PC-9 (cell line): ENCODE measurements at places on chromosomes 12 and 14.

- DNase-seq, result no peak
These were observed 26.0 kb downstream of the ADIPOR2 start for GRCh38 chr12:1716911-1717310.

- DNase-seq, result no peak
These were observed 1961.8 kb upstream of the FLRT2 start for GRCh38 chr14:83568141-83568540.

DNA sequence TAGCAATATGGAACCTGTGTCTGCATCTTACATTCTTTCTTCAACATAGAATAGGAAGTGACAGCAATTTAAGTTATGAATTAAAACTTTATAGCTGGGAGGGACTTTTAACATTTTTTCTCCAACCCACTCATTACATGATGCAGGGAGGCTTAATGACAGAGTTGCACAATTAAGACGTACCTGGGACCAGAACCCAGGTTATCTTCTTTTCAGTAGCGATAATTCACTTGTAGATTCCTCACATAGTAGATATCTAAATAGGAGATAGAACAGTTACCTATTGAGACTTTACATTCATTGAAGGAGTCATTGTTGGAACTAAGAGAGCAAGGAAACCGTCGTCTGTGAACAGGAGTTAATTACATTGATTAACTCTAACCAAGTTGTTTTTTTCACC is 5.1 kb downstream of the SRGAP1 start:
- DNase-seq, result no peak

DNA sequence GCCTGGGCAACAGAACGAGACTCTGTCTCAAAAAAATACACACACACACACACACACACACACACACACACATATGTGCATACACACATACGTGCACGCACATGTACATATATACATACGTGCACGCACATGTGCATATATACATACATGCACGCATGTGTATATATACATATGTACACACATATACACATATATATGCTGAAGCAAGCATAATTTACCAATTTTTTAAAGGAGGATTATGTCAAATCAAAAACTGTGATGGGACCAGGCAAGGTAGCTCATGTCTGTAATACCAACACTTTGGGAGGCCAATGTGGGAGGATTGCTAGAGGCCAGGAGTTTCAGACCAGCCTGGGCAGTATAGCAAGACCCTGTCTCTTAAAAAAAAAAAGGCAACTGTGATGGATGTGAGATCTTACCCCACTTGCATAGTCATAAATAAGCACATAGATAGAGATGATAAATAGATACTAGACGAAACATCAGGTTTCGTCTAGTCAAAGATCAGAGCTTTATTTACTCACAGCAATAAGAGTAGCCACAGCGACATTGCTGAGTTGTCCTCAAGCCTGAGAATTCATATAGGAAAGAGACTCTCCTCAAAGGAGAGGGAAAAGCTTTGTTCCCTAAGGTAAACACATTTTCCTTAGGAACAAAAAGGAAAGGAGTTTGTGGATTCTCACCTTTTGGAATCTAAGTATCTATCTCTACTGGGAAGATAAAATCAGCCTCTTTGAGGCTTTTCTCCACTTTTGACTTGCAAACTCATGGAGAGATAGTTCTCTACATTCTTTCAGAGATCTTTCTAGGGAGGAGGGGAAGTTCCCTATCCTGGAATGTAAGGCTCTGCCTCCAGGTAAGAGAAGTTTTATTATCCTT is 74.7 kb upstream of the AMN1 start:
- no peak for DNase-seq

DNA sequence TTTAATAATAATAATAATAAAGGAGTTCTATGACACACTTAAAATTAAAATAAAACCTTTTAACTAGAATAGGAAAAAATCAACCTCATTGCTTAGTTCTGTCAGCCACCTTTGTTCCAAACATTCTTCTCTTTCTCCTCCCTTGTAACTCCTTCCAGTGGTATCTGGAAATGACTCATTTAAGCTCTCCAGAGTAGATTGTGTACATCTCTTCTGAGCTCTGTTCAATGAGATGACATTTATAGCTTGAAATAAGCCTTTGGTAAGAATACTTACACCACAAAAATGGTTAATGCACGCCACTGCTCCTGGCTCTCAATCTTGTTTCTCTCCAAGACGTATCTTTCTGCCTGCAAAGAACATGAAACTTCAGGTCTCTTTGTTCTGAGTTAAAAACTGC is 70.3 kb downstream of the STAB2 start:
- DNase-seq, result no peak

DNA sequence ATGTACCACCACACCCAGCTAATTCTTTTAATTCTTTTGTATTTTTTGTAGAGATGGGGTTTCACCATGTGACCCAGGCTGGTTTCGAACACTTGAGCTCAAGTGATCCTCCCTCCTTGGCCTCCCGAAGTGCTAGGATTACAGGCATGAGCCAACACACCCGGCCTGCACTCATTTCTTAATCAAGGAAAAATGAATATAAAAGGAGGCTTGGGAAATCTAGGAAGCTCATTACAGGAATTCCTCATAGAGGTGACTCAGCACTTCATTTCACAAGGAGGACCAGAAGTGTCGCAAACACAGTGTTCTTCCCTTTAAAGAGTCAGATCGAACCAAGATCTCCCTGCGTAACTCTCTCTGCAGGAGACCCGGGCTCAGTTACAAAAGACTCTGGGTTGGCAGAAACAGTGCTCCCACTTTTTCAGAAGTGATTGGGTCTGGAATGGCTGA is 30.3 kb downstream of the NFKBIA start:
- DNase-seq, result peak; percentile 49

DNA sequence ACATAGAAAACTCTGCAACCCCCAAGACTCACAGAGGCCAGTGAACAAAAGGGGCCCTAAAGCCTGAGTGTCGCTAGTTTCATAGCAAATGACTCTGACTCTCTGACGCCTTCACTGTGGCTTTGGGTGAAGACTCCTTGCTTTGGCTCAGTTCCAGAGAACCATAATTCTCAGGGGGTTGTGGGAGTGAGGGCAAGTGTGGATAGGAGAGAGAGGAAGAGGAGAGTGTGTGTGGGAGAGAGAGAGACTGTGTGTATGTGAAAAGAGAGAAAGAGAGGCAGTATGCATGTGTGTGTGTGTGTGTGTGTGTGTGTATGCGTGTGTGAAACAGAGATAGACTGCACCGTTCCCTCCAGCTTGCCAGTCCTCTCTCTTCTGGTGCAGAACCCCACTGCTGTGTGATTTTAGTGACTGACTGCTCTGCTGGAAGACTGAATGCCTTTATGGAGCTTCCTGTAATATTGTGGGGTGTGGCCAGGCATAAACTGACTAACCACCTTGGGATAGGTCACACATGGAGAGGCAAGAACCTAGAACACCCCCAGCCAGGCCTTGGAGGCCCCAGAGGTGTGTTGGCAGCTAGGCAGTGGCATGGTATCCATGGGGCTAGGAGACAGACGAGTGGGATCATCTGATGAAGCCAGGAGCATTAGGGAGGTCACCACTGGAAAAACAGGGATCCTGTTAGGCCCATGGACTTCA is 45.9 kb upstream of the STXBP6 start:
- no peak for DNase-seq

DNA sequence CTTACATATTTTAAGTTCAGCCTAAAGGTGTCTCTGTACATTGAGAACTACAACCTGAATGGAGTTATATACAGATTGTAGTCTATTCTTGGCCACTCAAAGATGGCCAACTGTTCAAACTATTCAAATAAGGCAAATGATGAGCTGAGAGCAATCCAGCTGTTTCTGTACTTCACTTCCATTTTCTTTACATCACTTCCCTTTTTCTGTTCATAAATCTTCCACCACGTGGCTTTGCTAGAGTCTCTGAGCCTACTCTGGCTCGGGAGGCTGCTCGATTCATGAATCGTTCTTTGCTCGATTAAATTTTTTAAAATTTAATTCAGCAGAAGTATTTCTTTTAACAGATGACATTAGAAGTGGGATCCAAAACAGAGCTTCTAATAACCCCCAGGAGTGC is 879.7 kb downstream of the GALC start:
- DNase-seq, result no peak

- DNase-seq, result no peak
These were observed 39.6 kb upstream of the CPM start for GRCh38 chr12:68972595-68972994.

GRCh38 chr12:19639781-19640415 is 200.6 kb downstream of the AEBP2 start:
- no peak for DNase-seq

- DNase-seq, result no peak
These were observed 6.0 kb downstream of the SDS start for GRCh38 chr12:113397497-113398197.

- no peak for DNase-seq
These were observed 2.8 kb downstream of the C1QL4 start for GRCh38 chr12:49334226-49334625.

DNA sequence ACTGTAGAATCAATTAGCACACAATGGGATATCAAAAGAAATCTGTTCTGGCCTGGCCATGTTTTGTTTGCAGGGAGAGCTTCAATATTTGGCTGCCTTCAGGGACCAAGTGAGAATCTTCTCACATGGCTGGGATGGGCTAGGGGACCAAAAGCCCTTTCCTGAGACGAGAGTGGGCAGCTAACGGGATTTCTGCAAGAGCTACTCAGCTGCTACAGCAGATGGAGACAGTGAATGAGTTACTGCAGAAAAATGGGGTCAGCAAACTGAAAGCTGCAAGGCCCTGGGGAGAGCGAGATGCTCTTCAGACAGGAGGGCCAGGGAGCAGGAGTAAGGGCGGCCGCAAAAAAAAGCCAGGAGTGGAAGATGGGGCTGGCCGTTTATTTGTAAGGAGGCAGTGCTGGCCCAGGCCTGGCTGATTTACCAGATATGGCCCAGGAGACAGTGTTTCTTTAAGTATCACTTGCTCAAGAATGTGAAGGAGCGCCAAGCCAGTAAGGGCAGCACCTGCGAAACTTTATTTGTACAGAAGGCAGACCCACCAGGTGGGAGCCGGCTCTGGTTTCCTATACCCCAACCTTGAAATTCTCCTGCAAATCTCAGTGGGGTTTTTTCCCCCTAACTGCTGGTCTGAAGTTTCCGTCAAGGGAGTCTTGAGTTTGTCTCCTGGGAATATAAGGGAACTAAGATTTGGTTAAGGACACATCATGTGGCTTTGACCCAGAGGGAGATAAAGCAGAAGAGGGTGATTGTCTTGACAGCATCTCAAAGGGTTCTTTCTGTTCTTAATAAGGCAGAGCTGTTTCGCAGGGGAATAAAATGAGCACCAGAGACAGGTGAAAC is 57.8 kb downstream of the SSH1 start:
- no peak for DNase-seq

- no peak for DNase-seq
These were observed 59.9 kb downstream of the CCDC92 start for GRCh38 chr12:123912415-123913380.

DNA sequence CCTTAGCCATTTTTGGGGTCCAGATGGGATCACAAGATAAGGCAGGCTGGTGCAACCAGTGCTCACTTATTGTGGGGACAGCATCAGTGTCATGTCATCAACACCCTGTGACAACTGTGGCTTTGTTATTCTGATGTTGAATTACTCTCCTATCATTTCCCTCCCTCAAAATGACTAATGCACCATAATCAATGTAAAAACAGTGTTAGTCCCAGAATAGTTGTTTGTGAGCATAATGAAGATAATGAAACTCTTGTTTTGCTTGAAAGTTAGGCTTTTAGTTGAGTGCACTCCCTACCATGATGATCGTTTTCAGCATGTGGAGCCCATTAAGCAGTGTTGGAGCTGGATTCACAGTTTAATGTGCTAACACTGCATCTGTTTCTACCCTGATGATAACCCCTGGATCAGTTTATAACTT is 151.4 kb downstream of the TMTC2 start:
- no peak for DNase-seq

DNA sequence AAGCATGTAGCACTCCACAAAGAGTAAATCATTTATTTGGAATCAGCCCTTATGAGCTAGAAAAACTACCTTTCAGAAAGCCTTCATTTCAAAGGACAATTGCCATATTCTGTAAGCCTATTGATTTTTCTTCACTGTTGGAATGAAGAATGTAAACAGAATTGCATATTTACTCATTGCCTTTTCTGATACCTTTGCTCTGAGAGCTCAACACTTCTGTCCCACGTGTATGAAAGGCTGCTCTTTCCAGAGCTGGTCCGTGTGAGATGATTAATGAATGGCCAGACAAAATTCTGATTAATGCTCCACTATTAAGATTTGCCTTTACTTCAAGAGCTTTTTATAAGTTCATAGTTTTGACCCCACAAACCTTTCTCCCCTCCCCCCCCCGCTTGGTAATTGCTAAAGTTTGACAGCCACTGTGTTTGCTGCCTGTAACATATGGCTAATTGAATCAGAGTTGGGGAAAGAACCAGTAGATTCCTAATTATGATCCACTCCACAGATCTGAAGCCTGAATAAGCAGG is 63.0 kb upstream of the PLEKHA5 start:
- DNase-seq, result no peak

GRCh38 chr12:111166779-111167540 is 201.9 kb downstream of the PHETA1 start:
- DNase-seq, result no peak

DNA sequence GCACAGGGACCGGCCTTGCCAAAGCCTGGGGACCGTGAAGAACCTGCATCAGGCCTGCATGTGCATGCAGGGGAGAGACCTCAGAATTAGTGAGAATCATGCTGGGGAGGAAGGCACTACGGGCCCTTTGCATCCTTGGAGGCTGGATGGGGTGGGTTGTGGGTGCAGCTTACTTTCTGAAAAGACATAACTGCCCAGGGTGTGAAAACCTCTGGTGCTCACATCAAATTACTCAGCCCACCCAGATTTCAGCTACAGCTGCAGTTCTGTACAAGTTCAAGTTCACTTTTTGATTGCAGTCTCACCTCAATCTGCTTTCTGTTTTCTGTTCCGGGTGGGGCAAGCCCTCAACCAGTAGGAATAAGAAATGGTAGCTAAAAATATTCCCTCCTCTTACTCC is 130.6 kb downstream of the SLC15A4 start:
- DNase-seq, result no peak

GRCh38 chr14:38735005-38735404 is 368.0 kb downstream of the SEC23A start:
- no peak for DNase-seq

GRCh38 chr14:32940711-32941667 is 2.3 kb downstream of the NPAS3 start:
- DNase-seq, result no peak

DNA sequence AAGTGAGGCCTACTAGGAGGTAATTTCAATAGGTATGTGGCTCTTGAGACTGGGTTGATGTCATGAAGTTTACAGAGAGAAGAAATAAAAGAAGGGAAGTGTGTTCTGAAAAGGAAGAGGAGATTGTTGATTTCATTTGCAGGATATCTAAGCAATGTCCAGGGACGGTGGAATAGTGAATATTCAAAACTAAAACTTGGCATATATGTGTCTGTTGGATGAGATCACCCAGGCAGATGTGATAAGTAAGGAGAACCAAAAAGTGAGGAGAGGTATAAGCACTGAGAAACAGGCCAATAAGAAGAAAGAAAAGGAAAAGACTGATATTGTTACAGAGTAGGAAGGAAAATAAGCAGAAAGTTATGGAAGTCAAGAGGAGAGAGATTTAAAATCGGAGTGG is 255.6 kb downstream of the PDZRN4 start:
- DNase-seq, result no peak

GRCh38 chr14:66482873-66483272 is 3.3 kb upstream of the CCDC196 start:
- DNase-seq, result no peak

GRCh38 chr12:76244300-76244699 is 103.9 kb downstream of the BBS10 start:
- DNase-seq, result no peak

- no peak for DNase-seq
These were observed 137.4 kb downstream of the GRIP1 start for GRCh38 chr12:66541426-66541825.
